Left renal cortex interstitium (tissue), 4 donors: ENCODE measurements at places on chromosomes 2 and 18. TPM values are rescaled to one million over a fixed set of nuclear protein-coding genes. Genes with fewer than 3 reads are reported as not detected.

GRCh38 chr2:171709011-171709685 lies 21.9 kb downstream of the DYNC1I2 start:
- DNase-seq = no peak

DNA sequence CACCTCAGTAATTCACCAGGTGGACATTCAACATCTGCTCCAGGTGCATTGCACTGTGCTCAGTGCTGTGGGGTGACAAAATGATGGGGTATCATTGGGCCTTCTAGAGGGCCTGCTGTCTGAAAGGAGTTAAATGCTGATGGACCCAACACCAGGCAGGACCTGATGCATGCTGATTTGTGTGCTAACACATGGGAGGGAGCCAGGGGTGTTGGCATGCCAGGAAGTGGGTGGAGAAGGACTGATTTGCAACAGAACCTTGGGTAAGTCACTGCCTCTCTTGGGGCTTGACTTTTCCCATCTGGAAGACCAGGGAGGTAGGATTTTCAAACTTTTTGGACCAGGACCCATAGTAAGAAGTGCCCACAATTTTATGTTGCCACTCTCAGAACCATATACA lies 57.9 kb upstream of the CXCR4 start:
- no peak for DNase-seq

DNA sequence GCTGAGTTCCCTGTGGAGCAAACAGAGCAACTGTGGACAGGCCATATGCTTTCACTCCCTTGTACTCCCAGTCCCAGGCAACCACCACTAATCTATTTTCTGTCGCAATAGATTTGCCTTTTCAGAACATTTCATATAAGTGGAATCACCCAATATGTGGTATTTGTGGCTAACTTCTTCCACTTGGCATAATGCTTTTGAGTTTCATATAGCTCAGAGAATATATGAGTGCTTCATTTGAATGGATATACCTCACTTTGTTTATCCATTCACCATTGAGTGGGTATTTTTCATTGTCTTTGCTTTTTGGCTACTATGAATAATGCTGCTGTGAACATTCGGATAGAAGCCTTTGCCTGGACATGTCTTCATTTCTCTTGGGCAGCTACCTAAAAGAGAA lies 151.9 kb downstream of the CERS6 start:
- no peak for DNase-seq

DNA sequence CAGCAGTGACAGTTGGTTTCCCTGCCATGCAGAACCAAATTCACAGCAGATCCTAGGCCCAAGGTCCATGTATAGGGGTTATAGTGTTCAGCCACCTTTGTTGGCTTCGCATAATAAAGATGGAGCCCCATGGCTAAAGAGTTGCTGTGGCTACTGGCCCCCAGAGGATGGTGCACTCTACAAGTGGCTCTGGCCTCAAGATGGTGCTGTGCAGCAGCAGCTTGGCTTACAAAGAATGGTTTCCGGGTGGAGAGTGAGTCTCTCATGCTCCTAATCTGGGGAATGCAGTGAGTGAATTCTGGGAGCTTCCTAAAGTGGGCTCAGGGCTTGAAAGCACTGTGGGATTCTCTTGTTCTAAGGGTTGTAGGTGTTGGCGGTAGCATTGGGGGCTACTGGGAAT lies 1199.7 kb downstream of the CNTNAP5 start:
- DNase-seq = no peak

GRCh38 chr2:144490017-144490416 lies 29.9 kb downstream of the ZEB2 start:
- DNase-seq = no peak

GRCh38 chr2:70312560-70312959 lies 10.7 kb upstream of the FAM136A start:
- no peak for DNase-seq

DNA sequence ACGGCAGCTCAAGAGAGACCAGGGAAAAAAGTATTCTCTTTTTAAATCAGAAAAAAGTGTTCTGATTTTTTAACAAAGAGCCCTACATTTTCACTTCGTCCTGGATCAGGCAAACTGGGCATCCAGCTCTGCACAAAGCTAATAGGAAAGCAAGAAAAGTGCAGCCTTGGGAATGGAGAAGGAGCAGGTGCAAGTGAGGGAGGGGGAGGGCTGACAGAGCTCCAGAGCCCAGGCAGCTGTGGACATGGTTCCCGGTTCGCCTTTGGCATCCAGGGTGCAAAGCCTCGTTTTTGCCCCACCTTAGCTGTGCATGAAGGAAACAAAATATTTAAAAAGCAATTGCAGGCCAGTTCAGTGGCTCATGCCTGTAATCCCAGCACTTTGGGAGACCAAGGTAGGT lies 82.2 kb downstream of the FAM124B start:
- no peak for DNase-seq

- no peak for DNase-seq
Measured at GRCh38 chr2:3911882-3912455, 208.6 kb downstream of the DCDC2C start.

DNA sequence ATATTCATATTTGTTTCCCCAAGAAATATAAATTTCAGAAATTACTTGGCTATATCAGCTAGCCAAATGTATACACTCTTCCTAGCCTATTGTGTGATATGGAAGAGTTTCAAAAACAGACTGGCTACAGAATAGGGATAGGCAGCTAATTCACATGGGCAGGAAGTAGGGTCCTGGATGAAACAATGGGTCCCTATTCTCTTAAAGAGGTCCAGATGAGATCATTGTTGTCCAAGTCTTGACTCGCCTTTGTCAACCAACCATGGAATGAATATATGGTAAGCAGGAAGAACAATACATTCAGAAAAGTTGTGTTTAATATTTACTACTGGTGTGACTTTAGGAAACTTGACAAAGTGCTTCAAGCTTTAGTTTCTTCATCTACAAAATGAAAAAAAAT lies 319.9 kb downstream of the NBAS start:
- DNase-seq = no peak

- DNase-seq = no peak
Measured at GRCh38 chr2:42902939-42903709, 110.7 kb upstream of the HAAO start.

DNA sequence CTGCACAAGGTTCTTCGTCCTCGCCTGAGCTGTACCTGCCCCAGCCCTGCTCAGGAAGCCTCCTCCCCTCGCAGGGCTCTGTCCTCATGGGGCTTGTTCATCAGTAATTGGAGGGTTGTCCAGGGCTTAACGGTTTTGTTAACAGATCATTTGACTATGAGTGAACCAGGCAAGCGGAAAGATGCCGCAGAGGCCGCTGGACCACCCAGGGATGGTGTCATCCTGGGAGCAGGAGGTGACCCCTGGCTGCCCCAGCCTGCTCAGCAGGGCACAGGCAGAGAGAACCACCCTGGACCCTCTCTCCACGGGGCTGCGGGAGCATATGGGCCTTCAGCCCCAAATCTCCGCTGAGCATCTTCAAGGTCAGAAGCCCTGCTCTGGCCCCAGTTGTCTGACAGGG lies 264.3 kb downstream of the KLHL29 start:
- DNase-seq = no peak

DNA sequence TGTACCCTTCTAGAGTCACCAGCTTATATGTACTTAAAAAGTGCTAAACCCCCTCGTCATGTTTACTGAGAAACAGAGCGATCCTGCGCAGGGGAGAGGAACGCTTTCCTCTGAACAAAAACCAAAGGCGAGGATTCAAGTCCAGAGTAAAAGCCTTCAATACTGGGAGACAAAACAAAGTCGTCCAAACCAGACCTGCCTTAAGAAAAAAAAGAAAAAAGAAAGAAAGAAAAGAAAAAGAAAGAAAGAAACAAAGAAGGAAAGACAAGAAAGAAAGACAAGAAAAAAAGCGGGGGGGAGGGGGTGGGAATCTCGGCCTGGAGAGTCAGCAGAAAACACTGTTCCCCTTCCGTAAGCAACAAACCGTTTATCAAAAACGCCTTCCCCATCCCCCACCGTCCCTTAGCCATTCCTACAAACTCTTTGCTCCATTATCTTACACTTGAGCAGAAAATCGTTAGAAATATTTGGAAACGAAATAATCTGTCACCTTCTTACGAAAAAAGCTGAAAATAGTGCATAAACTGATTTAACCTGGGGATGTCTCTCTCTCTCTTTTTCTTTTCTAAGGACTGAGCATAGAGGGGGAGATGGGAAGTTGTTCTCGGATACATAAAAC lies 3.3 kb downstream of the PTGR3 start:
- DNase-seq = no peak

GRCh38 chr2:255195-255594 lies 8.6 kb downstream of the SH3YL1 start:
- DNase-seq = no peak

- DNase-seq = no peak
Measured at GRCh38 chr2:71798266-71799012, 345.1 kb downstream of the DYSF start.

DNA sequence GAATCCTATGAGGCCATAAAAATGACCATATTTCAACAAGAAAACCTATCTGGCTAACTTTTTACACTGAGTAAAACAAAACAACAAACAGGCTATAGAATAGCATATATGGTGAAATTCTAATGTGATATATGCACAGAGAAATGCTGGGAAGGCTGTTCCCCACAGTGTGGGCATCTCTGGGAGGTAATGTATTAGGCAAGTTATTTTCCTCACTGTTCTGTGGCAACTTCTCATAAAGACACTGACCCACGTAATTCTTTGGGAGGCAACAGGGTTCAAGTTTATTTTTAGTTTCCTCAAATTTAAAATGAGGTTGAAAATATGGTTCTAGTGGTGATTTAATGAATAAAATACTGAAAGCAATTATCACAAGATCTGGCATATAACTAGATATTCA lies 46.7 kb downstream of the RNU4ATAC start:
- no peak for DNase-seq

DNA sequence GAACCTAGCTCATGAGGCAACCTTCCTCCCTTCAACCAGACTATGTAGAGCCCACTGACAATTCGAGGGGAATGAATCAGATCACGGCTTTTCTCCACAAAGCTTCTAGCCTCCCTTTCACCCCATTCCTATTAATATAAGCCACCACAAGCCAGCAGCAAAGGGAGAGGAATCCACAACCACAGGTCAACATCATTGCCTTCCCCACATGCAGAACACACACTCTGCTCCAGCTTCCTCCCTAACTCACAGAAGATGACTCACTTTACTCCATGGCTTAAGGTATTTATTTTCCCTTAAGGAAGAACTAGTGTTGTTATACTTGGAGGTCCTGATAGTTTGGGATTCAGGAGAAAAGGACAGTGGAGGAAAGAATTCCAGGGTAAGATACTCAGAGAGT lies 272.2 kb downstream of the C1D start:
- no peak for DNase-seq

DNA sequence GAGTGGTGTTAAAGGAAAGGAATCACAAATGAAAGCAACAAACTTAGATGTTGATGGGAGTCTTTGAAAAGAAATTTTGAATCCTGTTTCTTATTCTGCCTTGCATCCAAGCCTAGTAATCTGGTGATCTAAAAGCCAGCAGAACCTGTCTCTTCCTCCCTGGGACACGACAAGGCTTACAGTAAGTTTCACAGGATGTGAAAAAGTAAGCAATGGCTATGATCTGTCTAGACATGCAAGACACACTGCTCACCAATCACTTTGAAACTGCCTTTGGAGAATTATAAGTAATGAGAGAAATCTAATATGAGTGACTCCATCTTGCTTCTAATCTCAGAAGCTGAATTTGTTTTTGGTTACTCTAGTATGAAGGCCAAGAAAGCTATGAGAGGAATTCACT lies 103.7 kb downstream of the KCNH7 start:
- DNase-seq = no peak

DNA sequence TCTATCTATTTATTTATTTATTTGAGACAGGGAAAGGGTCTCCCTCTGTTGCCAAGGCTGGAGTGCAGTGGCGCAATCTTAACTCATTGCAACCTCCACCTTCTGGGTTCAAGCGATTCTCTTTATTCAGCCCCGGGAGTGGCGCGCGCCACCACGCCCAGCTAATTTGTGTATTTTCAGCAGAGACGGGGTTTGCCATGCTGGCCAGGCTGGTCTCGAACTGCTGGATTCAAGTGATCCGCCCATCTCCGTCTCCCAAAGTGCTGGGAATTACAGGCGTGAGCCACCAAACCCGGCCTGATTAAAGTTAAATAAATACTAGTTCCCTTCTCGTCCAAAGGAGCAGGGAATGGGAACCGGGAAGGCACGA lies 4.2 kb upstream of the CTDSP1 start:
- no peak for DNase-seq

DNA sequence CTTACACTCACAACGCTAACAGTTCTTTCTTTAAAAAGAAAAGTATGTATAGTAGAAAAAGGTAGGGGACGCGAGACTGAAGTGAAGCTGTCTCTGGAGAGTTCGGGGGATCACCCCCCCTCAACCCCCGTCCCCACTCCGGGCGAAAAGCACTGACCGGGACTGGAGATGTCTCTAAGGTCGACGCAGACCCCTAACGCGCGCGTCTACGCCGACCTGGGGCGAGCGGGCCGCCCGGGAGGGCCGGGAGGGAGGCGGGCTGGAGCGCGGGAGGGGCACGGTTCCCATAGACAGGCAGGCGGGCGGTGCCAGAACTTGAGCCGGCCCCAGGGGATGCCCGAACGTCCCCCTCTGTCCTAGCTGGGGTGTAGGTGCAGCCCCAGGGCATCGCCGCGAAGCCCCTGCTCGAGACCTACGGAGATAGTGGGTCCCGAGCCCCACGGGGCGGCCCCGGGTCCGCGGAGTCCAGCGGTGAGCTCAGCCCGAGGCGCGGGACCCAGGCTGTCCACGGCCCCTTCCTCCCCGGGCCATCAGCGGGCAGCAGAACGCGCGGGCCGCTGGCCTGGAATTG lies 82.2 kb downstream of the CHRNA1 start:
- DNase-seq = peak; percentile 40

DNA sequence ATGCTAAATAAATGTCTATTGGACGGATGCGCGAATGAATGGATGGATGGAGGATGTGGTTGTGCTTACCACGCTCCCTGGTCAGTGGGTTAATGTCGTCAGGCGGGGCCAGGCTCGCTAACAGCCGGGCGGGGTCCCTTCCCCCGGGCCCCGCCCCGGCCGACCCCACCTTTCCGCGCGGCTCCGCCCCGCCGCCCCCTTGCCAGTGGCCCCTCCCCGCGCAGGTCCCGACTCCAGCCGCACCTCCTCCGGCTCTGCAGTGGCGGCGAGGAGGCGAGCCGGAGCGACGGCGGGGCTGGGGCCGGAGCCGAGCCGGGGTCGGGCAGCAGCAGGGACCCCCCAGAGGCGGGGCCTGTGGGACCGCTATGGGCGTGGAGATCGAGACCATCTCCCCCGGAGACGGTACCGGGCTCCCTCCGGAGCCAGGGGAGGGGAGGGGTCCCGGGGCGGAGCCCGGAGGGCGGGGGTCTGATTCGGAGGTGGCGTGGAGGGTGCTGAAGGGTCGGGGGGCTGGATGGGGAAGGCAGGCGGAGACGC lies at the start of gene FKBP1B:
Gene FKBP1B (plus strand): TSS at position 257 of the 537 bp plus-strand sequence. CDS start 109 bp downstream, at position 366.
- DNase-seq = peak; percentile 20

The ALPG gene
- not detected for polyA plus RNA-seq

The TFPI gene
- 34.8 TPM for polyA plus RNA-seq

The NPAS2 gene
- 8.6 TPM for polyA plus RNA-seq

The PROKR1 gene
- 0.25 TPM for polyA plus RNA-seq

The SP110 gene
- polyA plus RNA-seq = 20.3 TPM

The NMS gene
- not detected for polyA plus RNA-seq

The ASAP2 gene
- 60.8 TPM for polyA plus RNA-seq

The CDH19 gene
- 0.61 TPM for polyA plus RNA-seq

The TMEM131 gene
- polyA plus RNA-seq = 49.8 TPM

The GPATCH11 gene
- polyA plus RNA-seq = 9.9 TPM

The RNF125 gene
- 3.0 TPM for polyA plus RNA-seq

The DOK1 gene
- 11.1 TPM for polyA plus RNA-seq
